Omental fat pad (tissue), 4 donors: ENCODE measurements at places on chromosomes 16 and 17.

GRCh38 chr16:31334934-31335333, 20.0 kb upstream of the ITGAX start:
- no peak for DNase-seq

DNA sequence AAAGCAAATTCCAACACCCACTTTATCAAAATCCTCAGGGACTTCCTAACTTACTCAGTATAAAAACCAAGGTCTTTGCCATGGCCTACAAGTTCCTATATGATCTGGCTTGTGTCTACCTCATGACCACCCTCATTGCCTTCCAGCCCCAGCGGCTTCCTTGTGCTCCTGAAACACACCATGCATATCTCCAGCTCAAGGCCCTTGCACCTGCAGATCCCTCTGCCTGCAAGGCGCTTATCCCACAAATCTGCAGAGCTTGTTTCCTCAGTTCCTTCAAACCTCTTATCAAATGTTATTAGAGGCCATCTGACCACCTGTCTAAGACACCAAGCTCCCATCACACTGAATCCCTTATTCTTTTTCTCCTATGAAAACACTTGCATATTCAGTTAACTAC, 2.6 kb downstream of the BBS2 start:
- DNase-seq = no peak

- no peak for DNase-seq
Observed at GRCh38 chr16:77170805-77171204, 20.2 kb upstream of the MON1B start.

DNA sequence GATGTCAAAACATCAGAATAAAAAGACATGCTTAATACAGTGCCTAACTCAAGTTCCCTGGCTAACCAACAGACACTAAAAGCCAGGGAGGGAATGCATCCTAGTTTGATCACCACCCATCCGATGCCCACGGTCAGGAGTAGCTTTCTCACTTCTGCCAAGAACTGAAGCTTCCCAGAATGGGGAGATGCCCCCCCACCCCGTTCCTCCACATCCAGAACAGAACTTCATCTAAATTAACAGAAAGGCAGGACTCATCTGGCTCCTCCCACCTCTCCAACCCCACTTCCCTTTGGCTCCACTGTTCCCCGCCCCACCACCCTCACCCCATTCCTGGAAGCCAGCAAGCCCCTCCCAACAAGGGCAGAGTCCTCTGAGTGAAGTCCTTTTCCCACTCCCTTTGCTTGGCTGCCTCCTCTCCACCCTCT, 33.7 kb downstream of the GDE1 start:
- no peak for DNase-seq

DNA sequence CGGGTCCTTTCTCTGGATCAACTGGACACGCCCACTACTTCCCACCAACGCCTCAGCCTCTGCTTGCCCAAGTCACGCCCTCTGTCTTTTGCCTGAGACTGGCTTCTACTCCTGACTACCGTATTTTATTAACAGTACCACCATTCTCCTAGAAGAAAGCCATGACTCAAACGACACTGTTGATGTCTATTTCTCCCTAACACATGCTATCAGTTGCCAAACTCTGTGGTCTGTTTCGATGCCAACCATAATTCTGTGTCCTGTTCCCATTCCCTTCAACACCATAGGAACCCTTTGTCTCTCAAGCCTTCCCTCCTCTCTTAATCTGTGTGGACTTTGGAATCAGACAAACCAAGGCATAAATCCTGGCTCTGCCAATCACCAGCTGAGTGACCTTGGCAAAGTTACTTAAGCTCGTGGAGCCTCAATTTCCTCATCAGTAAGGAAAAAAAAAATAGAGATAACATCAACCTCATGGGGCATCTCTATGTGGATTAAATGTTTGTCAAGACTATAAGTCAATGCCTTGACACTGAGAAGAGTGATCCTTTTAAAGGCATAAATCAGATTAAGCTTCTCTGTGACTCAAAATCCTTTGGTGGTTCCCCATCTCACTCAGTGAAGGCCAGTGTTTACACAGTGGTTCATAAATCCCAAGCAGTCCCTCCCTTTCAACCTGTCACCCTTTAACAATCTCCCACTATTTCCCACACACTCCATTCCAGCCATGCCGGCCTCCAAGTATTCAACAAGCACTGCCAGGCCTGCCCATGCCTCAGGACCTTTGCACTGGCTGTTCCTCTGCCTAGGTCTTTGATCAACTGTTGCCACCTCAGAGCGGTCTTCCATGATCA, 45.6 kb downstream of the ERN1 start:
- no peak for DNase-seq

DNA sequence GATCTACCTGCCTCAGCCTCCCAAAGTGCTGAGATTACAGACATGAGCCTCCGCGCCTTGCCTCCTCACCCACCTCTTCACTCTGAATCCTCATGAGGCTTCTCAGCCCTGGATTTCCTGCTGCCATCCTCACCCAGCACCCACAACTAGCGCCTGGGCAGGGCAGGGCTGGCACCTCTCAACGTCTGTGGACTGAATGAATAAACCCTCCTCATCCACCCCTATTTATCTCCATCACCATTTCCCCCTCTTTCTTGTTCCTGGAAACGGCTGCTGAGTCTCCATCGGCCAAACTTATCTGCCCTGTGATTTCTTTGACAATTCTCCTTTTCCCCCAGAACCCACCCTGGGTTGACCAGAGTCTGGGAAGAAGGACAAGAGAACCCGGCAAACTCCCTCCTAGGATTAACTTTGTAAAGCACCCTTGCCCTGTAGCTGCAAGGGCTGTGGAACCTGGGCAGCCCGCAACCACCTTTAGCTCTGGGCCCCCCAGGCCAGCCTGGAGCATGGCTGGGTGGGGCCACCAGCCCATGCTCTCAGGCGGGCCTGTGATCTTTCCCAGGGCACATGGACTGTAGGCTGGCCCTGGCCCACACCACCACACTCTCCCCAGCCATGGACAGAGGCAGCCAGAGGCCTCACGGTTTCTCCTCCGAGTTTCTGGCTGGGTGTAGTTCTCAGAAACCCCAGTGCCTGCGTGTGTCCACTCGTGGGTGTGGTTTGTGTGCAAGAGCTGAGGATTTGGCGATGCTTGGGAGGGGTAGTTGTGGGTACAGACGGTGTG, 2.4 kb downstream of the SPN start:
- DNase-seq = no peak

DNA sequence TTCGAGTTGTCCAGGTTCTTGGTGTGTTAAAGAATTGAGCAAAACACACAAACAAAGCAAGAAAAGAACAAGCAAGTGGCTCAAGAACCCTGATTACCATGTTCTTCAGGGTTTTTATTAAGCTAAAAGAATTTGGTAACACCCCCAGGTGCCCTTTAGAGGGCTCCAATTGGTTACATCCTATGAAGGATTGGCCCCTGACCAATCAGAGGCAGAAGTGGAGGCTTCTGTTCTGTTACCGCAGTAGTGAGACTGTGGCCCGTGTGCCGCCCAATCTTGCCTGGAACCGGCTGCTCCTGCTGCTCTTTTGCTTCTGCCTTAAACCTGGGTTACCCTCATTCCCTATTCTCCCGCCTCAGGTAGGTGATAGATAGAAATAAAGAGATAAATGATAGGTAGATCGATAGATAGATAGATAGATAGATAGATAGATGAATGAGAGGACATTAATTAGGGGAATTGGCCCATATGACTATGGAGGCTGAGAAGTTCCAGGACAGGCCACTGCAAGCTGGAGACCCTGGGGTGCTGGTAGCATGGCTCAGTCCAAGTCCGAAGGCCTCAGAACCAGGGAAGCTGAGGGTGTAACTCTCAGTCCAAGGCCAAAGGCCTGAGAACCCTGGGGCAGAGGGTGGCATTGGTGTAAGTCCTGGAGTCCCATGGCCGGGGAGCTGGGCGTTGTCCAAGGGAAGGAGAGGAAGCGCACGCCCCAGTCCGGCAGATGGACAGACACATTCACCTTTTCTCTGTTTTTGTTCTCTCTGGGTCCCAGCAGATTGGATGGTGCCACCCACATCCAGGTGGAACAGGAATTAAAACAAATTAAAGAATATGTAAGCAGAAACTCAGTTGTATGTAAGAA, 3.5 kb upstream of the CA5A start:
- DNase-seq = no peak

- no peak for DNase-seq
Observed at GRCh38 chr16:29314292-29314934, 92.1 kb downstream of the NPIPB11 start.

DNA sequence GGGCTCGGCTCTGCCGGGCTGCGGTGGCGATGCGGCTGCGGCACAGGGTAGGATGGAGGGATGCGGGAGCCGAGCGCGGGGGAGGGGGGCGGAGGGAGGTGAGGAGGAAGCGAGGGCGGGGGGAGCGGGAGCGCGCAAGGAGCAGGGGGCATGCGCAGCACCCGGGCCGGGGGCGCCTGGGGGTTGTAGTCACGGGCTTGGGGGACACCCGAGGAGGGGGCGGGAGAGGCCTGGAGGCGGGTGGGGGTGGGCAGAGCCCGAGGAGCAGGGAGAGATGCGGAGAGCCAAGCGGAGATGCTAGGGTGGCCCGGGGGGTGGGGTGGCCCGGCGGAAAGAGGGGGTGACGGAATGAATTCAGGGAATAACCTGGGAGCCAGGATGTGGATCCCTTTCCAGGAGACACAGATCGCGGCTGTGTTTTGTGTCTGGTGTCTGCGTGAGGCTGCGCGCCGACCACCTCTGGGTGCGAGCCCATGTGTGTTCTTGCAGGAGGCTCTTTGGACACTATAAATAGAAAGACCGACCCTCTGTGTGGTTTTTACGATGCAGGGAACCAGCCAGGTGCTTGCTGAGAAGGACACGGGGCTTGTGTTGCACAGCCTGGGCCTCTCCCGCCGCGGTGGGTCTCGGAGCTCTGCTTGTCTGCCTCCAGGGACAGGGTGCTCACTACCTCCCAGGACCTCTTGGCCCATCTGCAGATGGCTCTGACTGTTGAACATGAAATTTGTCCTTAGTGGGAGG, at the start of gene STX1B:
STX1B (minus strand) TSS at position 54 of the 741 bp plus-strand sequence. CDS start 242 bp downstream, outside the sequence.
- no peak for DNase-seq

DNA sequence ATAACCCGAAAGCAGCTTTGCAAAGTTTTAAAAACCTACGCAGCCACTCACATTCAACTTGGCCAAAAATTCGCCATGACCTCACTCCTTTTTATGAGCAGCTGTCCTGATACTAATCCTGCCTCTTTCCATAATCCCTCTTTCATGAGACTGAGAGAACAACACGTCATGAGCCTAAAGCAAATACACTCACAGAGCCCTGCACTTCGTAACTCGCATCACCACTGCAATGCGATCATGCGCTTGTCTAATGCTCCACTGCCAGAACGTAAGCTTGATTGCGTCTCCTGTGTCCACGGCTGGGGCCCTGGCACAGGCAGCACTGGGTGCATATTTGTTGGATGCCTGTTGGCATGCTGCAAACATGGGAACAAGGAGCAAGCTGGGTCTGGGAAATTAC, 36.2 kb downstream of the CDRT4 start:
- DNase-seq = no peak

- no peak for DNase-seq
Observed at GRCh38 chr16:21223787-21224186, 9.7 kb upstream of the ANKS4B start.

GRCh38 chr16:62068747-62069146, 32.5 kb upstream of the CDH8 start:
- DNase-seq = no peak

- DNase-seq = no peak
Observed at GRCh38 chr16:85856585-85856984, 42.4 kb upstream of the IRF8 start.

GRCh38 chr16:75238132-75238852, 13.1 kb downstream of the BCAR1 start:
- no peak for DNase-seq

DNA sequence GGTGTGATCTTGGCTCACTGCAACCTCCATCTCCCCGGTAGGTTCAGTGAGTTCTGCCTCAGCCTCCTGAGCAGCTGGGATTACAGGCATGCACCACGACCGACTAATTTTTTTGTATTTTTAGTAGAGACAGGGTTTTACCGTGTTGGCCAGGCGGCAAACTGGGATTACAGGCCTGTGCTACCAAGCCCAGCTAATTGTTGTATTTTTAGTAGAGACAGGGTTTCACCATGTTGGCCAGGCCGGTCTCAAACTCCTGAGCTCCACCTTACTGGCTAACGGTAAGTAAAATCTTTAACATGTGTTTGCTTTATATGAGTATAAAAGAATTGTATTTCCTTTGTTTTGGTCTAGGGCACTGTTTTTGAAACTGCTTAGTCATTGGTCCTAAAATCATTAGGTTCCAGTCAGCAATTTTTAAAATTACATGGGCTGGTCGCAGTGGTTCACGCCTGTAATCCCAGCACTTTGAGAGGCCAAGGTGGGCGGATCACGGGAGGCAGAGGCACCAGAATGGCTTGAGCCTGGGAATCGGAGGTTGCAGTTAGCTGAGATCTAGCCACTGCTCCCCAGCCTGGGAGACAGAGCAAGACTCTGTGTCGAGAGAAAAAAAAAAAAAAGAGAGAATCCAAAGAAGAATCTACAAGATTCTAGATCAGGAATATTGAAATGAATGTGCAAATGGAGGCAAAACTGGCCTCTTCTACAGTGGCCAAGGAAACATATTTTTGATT, 3.6 kb downstream of the FLYWCH1 start:
- no peak for DNase-seq

- DNase-seq = no peak
Observed at GRCh38 chr16:31108035-31108793, at the start of gene BCKDK. Gene BCKDK, plus strand, starts transcription at chr16:31108386. Its CDS starts 838 bp downstream, at chr16:31109224.

DNA sequence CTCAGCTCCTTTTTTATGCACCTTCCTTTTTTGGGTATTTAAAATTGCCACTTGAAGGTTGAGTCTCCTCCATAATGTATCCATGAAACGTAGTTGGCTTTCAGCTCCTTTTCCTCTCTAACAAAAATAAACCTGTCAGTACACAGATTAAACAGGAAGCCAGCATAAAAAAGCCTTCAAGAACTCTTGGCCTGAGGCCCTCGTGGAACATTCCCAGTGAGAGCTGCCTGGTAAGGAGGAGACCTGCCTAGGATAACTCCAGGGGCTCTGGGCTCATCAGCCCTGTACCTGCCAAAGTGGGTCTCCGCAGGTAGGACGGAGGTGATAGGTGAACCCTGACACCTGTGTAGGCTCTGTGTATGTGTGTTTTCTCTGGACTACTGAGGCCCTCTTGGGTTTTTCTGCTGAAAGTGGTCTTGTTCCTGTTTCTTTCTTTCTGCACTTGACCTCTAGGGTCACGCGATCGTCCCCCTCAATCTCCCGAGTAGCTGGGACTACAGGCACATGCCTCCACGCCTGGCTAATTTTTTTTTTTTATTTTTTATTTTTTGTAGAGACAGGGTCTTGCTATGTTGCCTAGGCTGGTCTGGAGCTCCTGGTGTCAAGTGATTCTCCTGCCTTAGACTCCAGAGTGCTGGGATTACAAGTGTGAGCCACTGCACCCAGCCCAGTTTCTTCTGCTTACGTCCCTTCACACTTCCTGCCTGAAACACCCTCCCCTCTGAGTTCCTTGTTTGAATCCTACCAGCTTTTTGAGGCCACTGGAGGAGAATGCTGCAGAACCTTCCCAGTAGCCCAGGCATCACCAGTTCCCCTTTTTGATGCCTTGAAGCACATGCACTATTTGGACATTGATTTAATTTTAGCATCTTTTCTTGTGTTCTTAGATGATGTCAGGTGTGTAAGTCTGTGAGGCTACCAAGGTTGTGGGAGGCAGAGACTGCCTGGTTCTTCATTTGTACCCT, 9.8 kb downstream of the PGS1 start:
- no peak for DNase-seq

GRCh38 chr16:81707411-81708265, 71.5 kb upstream of the PLCG2 start:
- no peak for DNase-seq

GRCh38 chr16:80158766-80159165, 382.0 kb upstream of the DYNLRB2 start:
- DNase-seq = no peak
